Stimulated activated CD8-positive, alpha-beta memory T cell treated with anti-CD3 and anti-CD28 coated beads, Interleukin-7, amount 100 ng/mL, for 1 hour (primary cell): ENCODE measurements at places on chromosomes 4 and X.
A peak's percentile ranks its signal among the peaks of the same experiment; 100 is the strongest.

GRCh38 chr4:107900067-107900466 lies 31.3 kb upstream of the CYP2U1 start:
- no peak for DNase-seq

- peak; percentile 18 for DNase-seq
These were observed at the start of gene RNF212 for GRCh38 chr4:1113311-1114009. TSS of gene RNF212 (minus strand) at chr4:1113564. CDS start at chr4:1113464, 100 bp downstream.

DNA sequence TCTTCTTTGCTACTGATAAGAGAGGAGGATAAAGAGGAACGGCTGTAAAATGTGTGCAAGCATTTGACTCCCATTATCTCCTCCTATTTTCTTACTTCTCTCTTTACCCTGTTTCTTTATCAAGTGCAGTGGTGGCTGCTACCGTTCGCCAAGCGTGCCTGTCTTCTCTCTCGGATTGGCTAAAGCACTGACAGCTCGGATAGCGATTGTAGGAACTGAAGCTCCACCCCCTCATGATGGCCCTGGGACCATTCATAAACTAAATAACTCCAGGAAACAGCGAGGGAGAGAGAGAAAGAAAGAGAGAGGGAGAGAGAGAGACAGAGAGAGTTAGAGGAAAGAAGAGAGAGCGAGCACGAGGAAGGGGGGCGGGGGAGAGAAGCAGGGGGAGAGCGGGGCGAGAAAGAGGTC lies 305 bp upstream of the MAB21L2 start:
- DNase-seq: no peak

- DNase-seq: no peak
These were observed 49.6 kb downstream of the JADE1 start for GRCh38 chr4:128858879-128859671.

- DNase-seq: no peak
These were observed 21.4 kb downstream of the MFAP3L start for GRCh38 chr4:170004651-170005295.

DNA sequence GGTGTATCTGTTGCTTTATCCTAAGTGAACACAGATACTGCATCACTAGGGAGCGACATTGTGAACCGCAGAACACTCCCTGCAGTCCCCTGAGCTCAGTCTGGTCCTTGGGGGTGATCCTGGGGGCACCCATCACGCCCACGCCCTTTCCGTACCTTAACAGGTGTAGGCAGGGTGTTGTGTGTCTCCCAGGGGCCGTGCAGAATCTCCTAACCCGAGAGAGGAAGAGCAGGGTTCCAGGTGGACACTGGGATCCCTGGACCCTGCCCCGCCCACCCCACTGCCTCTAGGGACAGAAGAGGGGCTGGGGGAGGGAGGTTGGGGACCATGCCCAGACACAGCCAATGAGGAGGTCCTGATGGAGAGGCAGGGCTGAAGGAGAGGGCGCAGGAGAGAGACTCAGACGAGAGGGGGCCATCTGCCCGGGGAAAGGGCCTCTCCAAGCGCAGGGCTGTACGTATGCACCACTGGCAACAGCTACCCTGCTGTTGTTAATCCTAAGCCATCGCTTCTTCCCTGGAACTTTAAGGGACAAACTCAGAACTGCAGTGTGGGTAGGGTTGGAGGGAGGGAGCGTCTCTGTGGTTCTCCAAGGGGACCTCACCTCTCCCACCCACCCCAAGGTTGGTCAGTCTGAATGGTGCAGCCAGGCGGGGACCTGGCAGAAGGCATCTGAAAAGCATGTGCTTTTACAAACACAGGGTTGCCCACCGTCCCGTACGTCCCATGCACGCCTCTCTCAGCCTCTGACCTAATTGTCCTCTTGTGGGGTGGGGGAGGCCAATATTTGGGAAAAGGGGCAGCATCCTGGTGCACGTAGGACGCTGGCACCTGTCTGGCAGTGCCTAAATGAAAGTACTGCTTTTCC lies 2.5 kb downstream of the P2RY8 start:
- DNase-seq: no peak

GRCh38 chrX:11304829-11305228 lies 11.6 kb downstream of the AMELX start:
- DNase-seq: no peak

- DNase-seq: no peak
These were observed 115.0 kb downstream of the TRIML1 start for GRCh38 chr4:188254211-188254610.

DNA sequence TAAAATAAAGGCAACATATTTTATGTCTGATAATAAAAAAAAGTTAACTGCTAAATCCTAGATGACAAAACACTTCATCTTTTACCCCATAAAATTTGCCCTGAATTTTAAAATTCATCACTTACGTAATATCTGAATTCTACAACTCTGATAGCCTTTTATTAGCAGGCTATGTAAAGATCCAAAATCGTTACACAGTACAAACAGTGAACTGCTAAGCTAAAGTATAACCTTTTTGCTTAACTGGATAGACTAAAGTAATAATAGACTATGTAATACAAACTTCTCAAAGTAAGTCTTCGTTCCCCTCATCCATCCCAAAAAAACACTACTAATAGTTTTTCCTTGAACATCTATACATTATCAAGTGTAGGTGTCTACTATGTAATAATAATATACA lies 49.1 kb downstream of the SH3RF1 start:
- DNase-seq: no peak

DNA sequence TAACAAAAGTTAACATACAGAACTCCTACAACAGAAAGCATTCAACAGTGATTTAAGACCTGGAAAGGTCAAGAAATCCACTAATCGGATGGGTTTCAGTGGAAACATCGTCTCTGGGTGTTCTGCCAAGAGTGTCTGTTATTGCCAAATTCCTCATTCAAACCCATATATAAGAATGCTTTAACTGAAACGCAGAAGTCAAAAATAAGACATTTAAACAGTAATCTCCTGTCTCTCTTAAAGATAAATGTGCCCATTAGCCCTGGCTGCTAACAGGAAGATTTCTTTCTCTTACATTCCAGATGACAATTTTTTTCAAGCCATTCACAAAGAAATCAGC lies 31.5 kb downstream of the DCTD start:
- DNase-seq: no peak
